Motor neuron (in vitro differentiated cells): ENCODE measurements at places on chromosomes 12 and 14.

DNA sequence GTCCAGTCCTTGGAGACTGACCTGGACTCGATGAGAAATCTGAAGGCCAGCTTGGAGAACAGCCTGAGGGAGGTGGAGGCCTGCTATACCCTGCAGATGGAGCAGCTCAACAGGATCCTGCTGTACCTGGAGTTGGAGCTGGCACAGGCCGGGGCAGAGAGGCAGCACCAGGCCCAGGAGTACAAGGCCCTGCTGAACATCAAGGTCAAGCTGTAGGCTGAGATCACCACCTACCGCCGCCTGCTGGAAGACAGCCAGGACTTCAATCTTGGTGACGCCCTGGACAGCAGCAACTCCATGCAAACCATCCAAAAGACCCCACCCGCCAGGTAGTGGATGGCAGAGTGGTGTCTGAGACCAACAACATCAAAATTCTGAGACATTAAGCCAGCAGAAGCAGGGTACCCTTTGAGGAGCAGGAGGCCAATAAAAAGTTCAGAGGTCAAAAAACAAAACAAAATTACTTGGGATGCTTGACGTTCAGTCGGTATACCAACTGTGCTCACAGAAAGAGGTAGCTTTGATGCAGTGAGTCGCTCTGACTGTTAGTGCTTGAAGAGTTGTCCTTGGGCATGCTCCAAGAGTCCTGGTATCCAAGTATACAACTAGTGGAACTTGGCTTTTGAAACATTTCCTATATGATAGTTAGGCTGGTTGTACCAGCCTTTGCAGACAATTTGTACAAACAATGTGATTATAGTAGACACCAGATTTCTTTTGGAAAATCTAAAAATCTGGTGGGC, 4.8 kb downstream of the MED6 start:
- no peak for ATAC-seq

- ATAC-seq = no peak
Observed at GRCh38 chr12:33718631-33719030, 279.0 kb upstream of the SYT10 start.

GRCh38 chr12:56346675-56347074, 8.0 kb downstream of the IL23A start:
- peak; percentile 16 for ATAC-seq

DNA sequence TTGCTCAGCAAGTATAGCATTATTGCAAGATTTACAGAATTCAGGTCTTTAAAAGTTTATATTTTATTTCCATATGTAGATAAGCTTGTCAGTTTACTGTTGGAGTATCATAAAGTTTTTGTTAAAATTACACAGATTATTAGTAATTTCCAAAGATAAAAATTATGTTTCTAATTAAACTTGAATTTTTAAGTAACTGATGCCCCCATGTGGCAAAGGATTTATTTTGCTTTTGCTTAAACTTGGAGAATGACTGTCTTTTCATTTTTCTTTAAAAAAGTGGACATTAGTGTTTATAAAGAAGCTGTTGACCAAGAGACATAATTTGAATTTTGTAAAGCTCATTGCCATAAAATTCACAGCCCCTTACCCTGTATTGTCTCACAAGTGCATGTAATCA, 45.8 kb downstream of the ETNK1 start:
- no peak for ATAC-seq

- no peak for ATAC-seq
Observed at GRCh38 chr12:27650011-27650410, 46.2 kb upstream of the REP15 start.

- ATAC-seq = no peak
Observed at GRCh38 chr12:64649487-64649886, 39.2 kb downstream of the RASSF3 start.

DNA sequence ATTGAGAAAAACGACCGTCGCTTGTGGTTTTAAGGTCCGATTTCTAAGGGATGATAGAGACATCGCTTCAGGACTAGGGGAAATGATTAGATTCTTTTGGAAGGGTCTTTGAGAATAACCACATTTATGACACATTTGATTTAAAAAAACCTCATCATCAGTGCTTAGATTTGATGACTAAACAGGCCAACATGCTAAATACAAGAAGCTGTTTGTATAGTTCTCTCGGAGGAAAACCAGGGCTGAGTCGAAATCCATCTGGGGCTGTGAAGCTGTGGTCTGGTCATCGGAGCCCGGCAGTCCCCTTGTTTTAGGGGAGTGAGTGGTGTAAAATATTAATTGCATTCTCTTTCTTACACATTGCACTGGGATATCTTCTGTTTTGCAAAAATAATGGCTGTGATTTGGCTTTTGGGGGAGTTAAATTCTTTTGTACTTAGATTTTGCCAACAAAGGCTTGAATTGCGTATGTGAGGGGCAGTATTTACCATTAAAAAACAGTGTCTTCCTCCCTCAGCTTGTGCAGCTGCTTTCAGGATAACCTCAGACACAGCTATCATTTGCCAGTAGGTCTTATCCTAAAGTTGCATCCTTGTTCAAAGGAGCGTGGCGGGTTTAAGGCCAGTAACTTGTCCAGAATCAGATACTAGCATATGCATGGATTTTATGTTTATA, 550 bp downstream of the GNG2 start:
- peak; percentile 53 for ATAC-seq

DNA sequence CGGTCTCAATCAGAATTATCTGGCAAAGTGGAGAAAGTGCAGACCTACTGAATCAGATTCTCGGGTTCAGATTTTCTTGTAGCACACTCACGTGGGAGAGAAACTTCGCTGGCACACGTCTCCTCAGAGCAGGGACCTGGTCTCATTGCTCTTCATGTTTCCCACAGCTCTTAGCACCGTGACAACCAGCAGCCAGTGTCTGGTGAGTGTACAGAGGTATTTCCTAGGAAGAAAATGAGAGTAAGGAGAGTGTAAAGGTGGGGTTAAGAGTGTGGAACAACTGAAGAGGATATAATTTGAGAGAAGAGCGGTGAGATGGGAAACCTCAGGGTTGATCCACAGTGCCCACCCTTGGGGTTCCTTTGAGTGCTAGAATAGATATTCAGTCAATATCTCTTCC, 89.2 kb downstream of the ARF6 start:
- ATAC-seq = peak; percentile 56
